ENCODE measurements at places on chromosomes 16 and 17. TPM values are rescaled to one million over a fixed set of nuclear protein-coding genes. Genes with fewer than 3 reads are reported as not detected.

Gene RNU2-1
- not detected for total RNA-seq

Gene SLC52A1
- 0.53 TPM for total RNA-seq

Gene MXRA7
- total RNA-seq = 80.6 TPM

DNA sequence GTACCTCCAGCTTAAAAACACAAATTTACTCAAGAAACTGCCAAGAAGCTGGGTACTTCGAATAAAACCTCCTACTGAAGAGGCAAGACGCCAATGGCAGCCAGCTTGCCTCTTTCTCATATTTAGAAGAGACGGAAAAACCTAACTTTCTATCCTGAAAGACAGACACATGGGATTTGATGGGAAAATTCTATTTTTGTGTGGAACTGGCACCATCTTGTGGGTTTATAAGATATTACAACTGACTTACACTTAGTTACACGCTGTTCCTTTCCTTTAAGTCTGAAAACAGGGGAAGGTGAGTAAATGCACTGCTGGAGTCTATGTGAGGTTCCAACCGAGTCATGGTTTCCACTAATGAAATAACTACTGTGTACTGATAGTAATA, 10.3 kb downstream of the ZNF18 start:
- peak; percentile 66 for DNase-seq

Measured in bronchial epithelial cell (primary cell).